RWPE2 (cell line): ENCODE measurements at places on chromosomes 5 and 9.

- no peak for DNase-seq
These were observed 96.6 kb downstream of the FNBP1 start for GRCh38 chr9:129946246-129946995.

DNA sequence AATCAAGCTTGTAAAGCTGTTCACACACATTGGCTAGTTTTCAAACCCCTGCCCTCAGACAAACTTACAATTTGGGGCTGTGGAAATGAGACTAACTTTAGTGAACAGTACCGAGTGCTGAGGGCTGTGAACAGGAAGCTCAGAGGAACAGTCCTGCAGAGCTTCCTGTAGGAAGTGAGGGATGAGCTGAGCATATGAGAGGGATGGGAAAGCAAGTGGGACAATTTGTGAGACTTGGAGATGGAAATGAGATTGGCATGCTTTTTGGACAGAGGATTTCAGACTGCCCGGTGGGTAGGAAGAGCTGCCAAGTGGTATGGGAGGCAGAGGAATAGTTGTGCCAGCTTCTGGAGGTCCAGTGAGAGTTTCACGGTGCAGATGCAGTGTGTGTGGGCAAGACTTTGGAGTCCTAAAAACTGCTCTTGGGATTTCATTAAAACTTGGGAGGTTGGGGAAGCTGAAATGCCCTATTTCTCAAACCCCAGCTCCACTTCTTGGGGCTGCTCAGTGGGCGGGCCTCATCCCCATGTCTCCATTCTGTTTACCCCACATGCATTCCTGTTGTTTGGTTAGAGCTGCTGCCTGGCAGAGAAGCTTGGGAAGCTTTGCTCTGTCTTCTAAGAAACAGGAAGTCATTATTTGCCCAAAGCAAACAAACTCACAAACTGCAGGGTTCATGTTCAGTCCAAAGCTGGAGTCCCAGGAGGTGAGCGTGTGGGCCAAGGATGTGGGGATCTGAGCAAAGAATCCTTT is 267.5 kb downstream of the ZSWIM6 start:
- no peak for DNase-seq

DNA sequence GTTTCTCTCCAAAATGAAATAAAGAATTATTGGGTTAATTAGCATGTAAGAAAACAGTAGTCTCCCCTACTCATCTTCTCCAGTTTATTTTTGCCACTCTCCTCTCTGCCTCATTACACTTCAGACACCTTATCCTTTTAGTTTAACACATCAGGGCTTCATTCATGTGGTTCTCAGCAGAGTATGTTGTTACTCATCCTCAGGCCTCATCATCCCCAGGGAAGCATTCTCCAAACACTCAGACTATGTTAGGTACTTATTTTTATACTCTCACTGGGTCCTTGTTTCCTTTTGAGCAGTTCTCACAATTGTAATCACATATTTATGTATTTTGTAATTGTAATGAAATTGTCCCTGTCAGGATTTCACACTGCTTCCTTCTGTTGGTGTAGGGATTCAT is 470.5 kb downstream of the PDE4D start:
- no peak for DNase-seq

DNA sequence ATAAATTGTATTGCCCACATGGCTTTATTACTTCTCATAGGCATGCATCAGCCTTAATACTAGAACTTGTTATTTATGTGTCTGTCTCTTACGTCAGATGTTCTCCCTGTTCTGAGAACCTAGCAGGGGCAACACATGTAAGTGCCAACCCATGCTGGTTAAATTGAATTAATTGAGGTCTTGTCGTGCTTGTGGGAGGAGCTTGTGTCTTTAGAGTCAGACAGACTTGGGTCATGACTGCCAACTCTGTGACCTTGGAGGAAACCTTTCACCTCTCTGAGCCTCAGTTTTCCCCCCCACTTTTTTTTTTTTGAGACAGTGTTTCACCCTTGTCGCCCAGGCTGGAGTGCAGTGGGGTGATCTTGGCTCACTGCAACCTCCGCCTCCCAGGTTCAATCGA is 2.2 kb upstream of the MEGF9 start:
- DNase-seq, result no peak

- no peak for DNase-seq
These were observed 4.0 kb downstream of the LTC4S start for GRCh38 chr5:179797741-179798140.

- DNase-seq, result no peak
These were observed 193.7 kb downstream of the MAPKAP1 start for GRCh38 chr9:125513303-125513667.

- DNase-seq, result no peak
These were observed 43.1 kb downstream of the BOD1 start for GRCh38 chr5:173573126-173573960.

DNA sequence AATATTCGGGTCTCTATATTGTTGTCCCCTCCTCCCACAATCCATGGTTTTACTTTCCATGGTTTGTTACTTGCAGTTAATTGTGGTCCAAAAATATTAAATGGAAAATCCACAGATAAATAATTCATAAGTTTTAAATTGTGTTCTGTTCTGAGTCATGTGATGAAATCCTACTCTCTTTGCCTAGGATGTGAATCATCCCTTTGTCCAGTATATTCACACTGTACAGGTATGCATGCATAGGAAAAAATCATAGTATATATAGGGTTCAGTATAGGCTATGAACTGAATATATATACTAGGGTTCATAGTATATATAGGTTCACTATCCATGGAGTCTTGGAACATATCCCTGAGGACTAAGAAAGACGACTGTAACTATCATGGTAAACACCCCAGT is 19.6 kb downstream of the INSYN2B start:
- DNase-seq, result no peak

DNA sequence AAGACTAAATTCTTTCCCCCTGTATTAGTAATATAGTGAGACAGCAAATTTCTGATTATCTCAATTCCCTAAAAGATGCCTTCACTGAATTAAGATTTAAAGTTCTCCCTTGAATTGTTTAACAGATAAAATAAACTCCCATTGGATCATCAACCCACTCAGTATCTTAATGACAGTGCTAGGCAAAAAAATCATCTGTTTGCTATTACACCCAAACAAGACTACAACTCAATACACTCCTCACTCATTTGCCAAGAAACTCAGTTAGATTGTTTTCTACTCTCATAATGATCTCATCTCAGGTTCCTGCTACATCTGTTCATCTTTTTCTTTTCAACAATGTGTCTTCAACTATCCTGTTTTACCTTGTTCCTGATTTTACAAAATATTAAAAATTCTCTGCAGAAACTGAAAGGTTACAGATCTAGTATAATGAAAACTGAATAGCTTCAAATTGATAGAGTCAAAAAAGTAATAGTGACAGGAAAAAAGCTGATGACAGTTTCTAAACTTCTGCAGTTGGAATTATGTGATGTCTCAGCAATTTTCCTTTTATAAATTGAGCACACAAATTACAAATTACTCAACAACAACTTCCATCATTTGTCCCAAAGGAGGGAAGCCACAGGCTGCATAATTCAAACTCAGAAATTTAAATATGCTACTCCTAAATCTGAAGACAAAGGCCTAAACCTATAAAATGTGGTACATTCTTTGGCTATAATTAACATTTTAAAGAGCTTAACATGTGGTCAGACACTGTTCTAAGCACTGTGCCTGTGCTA is 39.4 kb downstream of the HOMER1 start:
- no peak for DNase-seq

DNA sequence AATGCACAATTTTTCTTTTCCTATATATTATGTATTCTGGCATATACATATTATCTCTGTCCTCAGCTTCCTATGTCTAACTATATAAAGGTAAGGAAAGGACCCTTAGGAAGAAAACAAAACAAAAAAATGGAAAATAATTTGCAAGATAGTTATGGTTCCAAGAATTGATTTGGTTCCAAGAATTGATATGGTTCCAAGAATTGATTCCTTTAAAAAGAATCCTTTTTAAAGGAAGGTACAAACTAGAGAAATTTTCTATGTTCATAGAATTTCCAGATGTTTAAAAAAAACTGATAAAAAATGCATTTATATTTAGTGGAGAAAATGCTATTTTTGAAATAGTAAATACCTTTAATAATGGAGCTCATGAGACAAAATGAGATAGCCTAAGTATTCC is 12.1 kb downstream of the LYRM7 start:
- DNase-seq, result no peak

DNA sequence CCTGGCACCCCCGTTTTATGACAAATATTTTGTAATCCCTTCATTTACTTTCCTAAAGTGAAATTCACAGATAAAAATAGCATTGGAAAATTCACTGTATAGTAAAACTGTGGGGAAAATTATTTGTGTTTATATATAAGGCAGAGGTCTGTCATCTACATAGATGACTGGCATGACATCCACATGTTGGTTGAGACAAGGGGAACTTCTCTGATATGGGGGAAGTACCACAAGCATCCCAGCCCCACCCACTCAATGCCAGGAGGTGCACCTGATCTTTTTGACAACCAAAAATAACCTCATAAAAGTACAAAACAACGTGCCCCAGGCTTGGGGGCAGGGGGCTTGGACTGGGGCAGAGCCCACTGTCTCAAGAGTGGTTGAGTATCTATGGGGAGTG is 6.3 kb upstream of the TDRD7 start:
- no peak for DNase-seq

- DNase-seq, result no peak
These were observed 6.7 kb downstream of the GNG10 start for GRCh38 chr9:111668026-111668573.

DNA sequence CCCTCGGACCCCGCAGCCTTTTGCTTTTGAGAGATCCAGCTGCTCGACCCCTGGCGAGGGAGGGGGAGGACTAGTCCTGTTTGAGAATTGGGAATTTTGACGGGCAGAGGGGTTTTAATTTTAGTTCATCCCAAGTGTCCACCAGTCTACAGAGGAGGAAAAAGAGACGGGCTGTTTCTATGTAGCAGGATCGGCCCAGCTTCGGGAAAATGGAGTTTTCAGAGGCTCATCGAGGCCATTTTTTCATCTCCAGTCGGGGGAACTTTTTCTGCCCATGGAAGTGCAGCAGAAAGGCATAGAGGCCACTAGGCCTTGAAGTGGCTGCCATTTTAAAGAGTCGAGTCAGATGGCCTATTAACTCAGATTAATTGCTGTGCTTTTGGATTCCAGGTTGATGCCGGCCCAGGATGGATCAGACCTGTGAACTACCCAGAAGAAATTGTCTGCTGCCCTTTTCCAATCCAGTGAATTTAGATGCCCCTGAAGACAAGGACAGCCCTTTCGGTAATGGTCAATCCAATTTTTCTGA is 1.2 kb downstream of the NSD1 start:
- peak; percentile 13 for DNase-seq

GRCh38 chr9:98927724-98928123 is 16.0 kb upstream of the COL15A1 start:
- no peak for DNase-seq

DNA sequence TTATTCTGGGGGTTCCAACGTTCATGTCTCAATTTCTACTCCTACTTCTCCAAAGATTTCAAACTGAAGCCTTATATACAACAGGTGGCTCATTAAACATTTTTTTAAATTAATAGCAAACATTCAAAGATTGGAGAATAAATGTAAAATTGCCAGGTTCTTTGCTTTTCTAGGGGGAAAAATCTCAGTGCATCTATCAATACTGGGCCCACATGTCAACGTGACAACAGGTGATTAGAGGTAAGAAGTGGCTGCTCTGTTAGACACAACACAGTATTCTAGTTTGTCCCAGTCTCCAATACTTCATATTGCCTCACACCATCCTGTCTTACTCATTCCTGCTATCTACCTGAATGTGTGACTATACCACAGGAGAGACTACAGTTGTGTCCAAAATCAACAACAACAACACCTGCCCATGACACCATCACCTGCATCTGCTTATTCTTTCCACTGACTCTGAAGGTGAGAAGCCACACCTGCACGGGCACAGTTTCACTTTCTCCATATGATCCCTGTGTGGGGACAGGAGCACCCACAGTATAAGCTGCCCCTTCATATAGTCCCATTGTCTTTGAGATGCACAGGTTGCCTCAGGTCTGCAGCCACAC is 110.2 kb downstream of the LHFPL2 start:
- no peak for DNase-seq
